ENCODE measurements at places on chromosomes 6 and 20.

GRCh38 chr20:52804497-52805295, 167.5 kb upstream of the TSHZ2 start:
- DNase-seq, result peak; percentile 60

GRCh38 chr6:145814501-145815308, at the start of gene FBXO30:
Gene FBXO30 (minus strand): TSS chr6:145814795. CDS start chr6:145806405, 8,390 bp downstream.
- peak; percentile 92 for DNase-seq

GRCh38 chr20:35515949-35516645, 13.4 kb downstream of the C20orf173 start:
- no peak for DNase-seq

DNA sequence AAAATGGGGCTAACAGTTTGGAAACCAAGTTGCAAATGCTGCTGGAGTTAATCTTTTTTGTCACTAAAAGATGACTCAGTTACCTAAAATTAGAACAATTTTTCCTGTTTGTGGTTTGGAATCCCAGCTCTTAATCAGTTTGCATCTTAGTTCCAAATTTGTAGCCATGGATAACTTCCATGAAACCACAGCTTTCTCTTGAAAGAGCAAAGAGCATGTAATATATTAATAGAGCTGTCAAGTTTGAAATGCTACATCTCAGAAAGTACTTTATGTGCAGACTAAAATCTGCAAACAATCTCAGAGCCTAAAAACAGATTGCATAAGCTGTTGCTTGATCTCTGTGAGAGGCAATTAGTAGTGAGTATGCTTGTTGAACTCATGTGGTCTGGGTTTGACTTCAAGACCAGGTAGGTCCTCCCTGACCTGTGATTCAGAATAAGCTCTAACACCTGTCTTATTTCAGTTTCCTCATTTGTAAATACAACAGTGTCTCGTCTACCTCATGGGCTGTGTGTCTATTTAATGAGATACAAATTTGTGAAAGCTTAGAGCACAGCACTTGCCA, 23.5 kb downstream of the DHX35 start:
- DNase-seq, result no peak

GRCh38 chr6:8539453-8539852, 104.1 kb upstream of the SLC35B3 start:
- no peak for DNase-seq

- DNase-seq, result peak; percentile 60
These were observed 414.2 kb upstream of the SPTLC3 start for GRCh38 chr20:12594410-12595088.

- no peak for DNase-seq
These were observed 311.9 kb upstream of the CITED2 start for GRCh38 chr6:139686308-139686707.

All from renal pelvis (tissue), 12 donors.